ENCODE measurements at places on chromosomes 1 and 21.

- DNase-seq = no peak
Observed at GRCh38 chr1:177854951-177855350, 114.9 kb downstream of the SEC16B start.

DNA sequence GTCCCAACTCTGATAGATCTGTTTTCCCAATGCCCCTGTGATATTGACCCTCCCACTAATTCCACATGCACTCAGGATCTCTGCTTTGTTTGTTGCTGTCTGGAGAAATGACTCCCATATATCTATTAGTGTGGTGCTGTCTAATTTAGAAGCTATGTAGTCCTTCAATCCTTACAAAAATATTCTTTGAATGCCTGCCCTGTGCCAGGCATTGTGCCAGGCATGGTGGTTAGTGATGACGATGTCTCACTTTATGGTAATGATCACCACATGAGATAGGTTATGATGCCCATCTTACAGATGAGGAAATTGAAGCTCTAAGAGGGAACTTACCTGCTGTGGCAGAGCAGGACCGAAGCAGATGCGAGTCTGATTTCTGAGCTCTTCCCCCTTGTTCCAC, 12.9 kb downstream of the MYOG start:
- no peak for DNase-seq

GRCh38 chr1:1302006-1302430, 5.7 kb downstream of the ACAP3 start:
- DNase-seq = no peak

- DNase-seq = no peak
Observed at GRCh38 chr1:192976576-192976975, 82.6 kb downstream of the UCHL5 start.

GRCh38 chr1:240018617-240019016, 73.1 kb upstream of the FMN2 start:
- DNase-seq = no peak

- no peak for DNase-seq
Observed at GRCh38 chr1:39333296-39333695, 128.8 kb downstream of the MACF1 start.

GRCh38 chr1:159054427-159054826, 22.1 kb downstream of the AIM2 start:
- no peak for DNase-seq

GRCh38 chr1:35539824-35540261, 17.4 kb downstream of the KIAA0319L start:
- no peak for DNase-seq

- DNase-seq = no peak
Observed at GRCh38 chr1:7652061-7652460, 119.0 kb upstream of the VAMP3 start.

DNA sequence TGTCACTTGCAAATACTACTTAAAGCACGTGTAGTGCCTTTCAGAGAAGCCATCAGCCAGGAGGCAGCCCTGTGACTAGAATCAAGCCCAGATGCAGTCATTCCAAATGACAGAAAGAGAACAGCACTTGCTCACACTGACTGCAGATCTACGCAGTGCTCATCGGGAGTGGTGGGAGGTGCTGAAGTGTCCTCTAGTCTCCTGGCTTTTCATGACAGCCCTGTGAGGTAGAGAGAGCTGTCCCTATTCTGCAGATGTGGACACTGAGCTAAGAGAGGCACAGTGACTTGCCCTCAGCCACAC, 62.3 kb upstream of the EDN2 start:
- no peak for DNase-seq

DNA sequence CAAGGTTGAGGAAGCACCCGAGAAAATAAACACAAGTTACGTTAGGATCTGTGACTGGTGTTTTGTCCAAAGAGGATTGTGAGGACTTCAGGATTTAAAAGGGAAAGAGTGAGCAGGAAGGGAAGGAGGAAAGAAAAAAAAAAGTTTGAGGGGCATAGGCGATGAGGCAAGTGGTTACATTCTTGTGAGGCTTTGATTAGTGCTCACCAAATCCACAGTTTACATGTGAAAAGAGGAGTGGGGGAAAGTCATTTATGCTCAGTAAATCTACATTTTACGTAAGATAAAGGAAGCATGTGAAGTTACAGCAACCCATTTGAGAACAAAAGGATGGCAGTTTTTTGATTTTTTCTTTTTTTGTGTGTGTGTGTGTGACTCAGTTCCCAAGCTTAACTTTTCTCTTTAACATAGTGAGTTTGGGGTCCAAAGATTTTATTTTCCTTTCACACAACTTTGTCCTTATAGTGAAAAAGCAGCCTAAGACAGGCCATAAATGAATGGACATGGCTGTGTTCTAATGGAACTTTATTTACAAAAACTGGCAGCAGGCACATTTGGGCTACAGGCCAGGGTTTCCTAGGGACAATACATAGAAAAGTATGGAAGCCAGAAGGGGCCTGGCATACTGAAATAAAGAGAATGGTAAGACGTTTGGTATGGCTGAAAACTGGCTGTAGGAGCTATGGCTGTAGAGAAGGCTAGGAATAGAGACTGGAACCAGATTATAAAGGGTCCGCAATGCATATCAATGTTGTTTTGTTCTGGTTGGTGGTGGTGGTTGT, 121.7 kb downstream of the FGGY start:
- no peak for DNase-seq

- DNase-seq = no peak
Observed at GRCh38 chr1:202836623-202837403, 26.1 kb downstream of the PCAT6 start.

- DNase-seq = no peak
Observed at GRCh38 chr1:17191990-17192242, 13.0 kb upstream of the PADI1 start.

DNA sequence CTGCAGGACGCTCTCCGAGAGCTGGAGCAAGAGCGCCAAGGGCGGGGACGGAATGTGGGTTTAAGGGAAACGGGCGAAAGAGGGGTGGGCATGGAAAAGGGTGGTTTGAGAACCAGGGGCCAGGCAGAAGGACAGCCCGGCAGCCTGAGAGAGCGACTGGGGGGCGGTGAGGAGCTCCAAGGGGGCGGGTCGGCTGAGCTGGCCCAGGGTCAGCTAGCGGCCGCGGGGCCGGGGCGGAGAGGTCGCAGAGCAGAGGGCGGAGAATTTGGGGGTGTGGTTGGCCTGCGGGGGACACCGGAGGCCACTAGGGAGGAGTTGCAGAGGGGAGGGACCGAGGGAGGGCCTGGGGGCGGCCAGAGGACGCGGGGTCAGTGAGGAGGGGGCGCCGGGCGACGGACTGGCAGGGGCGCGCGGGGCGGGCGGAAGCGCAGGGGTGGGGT, 54.7 kb downstream of the NDUFS5 start:
- no peak for DNase-seq

DNA sequence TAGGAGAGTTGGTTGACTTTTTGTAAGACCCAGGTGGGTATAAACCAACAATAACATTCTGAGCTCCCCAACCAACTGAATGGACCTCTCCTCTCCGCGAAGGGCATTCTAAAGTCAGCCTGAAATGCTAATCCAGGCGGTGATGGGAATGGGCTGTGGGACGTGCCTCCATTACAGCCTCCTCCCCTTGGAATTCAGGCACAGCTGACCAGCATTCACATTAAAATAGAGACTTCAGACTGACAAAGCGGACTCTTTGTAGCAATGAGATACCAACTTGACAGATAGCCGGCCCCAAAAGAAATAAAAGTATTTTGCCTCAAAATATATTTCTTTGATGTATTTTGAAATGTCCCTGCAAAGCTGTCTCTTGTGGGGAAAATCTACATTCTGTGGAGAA, 101.7 kb downstream of the KIF26B start:
- no peak for DNase-seq

DNA sequence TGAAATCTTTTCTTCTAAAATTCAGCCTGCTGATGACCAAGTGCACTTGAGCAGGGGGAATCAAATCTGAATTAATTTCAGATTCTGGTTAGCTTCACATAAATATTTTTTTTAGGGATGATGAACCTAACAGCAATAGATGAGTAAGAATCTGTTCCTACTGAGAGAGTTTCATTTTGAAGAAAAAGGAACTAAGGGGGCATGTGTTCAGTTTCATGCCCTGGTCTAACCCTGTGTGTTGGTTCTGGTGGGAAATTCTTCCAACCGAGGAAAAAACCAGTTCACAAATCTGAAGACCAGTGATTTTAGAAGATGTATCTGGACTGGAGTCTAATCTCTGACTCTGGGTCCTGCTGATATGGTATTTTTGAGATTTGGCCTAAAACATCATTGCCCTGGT, 13.7 kb downstream of the SELL start:
- no peak for DNase-seq

GRCh38 chr1:175494011-175494554, 249.3 kb downstream of the TNR start:
- no peak for DNase-seq
